Fibroblast of the conjunctiva (primary cell): ENCODE measurements at places on chromosomes 3 and 15.

GRCh38 chr3:197447057-197447456 lies 108.7 kb downstream of the BDH1 start:
- no peak for DNase-seq

- peak; percentile 80 for DNase-seq
Observed at GRCh38 chr3:105791131-105791530, 77.7 kb downstream of the CBLB start.

- DNase-seq, result no peak
Observed at GRCh38 chr3:194194757-194195085, 58.8 kb downstream of the HES1 start.

DNA sequence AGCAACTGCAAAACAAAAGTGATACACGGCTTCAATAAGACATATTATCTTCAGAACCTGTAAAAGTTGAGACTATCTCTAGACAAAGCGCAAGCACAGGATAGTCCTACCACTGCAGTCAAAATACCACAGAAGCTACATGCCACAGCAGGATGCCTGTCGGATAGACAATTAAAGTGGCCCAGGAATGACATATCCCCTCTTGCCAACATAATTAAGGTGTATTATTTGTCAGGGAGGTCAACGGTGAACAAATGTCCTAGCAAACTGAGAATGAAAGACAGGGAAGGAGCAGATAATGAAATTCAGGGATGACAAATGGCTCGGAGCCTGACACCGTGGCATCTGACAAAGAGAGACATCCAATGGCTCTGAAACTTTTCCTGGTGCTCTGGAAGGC lies 185.7 kb downstream of the MECOM start:
- no peak for DNase-seq

DNA sequence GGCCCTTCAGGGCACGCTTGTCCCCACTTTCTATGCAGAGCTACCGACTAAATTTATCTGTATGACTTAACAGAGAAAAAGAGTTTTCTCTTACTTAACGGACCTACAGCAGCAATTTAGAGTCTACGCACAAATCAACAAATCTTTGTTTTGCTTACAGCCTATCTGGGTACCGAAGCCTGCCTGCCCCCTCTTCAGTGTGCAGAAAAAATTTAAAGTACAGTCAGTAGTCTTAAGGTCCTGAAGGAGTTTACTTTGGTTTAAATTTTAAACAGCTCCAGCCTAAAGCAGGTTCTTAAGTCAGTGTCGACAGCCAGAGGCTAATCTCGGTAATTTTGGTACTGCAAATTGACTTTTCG lies 570 bp downstream of the SACM1L start:
- DNase-seq, result no peak

GRCh38 chr3:108239082-108239481 lies 16.9 kb upstream of the IFT57 start:
- DNase-seq, result no peak

- DNase-seq, result no peak
Observed at GRCh38 chr3:77513542-77513941, 473.6 kb downstream of the ROBO2 start.

DNA sequence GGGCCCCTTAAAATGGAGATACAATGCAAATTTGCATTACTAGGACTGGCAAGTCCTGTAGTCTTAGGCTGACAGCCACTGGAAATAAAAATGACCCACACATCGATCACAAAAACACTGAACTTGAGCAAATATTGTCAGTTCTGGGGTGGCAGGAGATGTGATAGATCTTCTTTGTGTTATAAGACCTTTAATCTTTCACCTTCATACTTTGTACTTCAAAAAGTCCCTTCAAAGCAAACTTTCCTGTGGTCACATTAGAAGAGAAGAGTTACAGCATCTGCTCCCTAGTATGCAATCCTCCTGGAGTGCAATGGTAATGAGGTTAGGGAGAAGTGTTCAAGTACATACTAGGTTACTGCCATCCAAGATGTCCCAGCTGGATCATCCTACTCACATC lies 149.4 kb upstream of the KCNMB2 start:
- DNase-seq, result no peak

DNA sequence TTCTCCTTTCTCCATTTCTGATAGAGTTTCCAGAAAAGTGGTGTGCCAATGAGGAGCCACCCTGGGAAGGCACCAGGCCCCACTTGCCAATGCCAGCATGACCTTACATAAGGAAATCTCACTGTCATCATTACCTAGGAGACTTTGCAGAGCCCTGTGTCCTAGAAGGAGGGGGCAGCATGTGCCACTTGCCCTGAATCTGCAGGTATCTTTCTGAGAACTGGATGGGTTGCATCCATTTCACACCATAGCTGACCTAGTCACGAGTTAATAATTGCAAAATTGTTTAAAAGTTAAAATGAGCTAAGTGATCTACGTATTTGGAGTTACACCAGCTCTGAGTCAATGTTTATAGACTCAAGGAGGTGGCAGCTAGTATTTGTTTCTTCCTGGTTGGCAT lies 14.3 kb downstream of the CA12 start:
- no peak for DNase-seq

GRCh38 chr15:41276831-41277230 lies 45.8 kb downstream of the CHP1 start:
- no peak for DNase-seq

DNA sequence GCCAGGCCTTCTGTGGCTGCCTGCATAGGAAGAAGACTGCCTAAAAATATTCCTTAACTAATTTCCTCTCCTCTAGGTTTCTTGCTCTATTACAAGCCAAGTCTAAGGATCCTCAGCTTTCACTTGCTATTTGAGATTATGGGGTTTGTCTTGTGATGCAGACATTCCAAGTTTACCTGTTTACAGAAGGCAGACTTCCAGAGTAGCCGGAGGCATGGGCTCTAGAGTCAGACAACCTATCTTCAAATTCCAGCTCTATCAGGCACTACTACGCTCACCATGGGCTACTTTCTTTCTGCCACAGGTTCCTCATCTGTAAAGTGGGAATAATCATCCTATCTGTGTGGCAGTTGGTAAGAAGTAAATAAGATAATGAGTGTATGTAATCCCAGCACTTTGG lies 95.6 kb upstream of the BCL6 start:
- DNase-seq, result no peak

DNA sequence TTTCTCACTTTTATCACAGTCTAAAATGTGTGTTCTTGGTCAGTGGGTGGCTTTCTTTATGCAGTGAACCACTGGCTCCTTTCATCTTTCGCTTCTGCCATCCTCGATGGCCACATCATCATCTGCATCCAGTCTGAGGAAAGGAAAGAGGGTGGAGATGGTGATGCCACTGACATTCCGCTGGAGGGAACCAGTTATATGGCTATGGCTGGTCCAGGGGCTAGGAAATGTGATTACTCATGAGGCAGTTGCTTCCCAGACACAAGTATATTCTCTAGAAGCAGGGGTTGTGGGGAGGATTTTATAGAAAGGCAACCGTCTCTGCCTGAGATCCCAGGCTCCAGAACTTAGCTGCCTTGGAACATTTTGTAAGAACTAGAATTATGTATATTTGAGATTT lies 246.7 kb upstream of the AZI2 start:
- no peak for DNase-seq

DNA sequence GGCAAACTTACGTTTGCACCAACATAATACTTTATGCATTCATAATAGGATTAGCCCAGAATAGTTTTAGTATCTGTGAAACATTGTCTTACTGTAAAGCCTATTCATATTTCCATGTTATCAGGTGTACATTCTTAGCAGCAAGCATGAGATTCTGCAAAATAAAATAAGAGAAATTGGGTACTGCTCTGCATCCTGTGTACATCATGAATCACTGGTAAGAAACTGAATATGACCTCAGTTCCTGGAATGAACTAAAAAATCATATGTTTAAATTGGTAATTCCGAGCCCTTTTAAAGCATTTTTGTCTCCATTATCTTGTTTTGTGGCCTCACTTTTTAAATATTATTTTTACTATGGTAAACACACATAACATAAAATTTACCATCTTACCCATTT lies 605.1 kb downstream of the ROBO1 start:
- no peak for DNase-seq

DNA sequence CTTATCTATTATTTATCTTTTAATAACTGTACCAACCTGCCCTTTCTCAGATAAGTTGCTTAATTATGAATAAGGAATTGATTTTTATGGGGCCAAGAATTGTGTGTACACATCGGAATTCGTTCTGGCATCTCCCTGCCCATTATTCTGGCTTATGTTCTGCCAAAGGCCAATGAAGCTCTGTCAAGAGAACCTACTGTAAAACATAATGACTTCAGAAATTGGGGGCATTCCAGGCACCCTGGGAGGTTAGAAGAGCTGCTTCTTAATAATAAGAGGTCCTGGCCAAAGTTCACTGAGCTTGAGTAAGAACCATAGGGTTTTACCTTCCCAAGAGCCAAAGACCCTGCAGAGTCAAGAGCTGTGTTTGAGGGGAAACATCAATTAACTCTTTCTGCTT lies 261.7 kb downstream of the SLC9A9 start:
- peak; percentile 44 for DNase-seq

DNA sequence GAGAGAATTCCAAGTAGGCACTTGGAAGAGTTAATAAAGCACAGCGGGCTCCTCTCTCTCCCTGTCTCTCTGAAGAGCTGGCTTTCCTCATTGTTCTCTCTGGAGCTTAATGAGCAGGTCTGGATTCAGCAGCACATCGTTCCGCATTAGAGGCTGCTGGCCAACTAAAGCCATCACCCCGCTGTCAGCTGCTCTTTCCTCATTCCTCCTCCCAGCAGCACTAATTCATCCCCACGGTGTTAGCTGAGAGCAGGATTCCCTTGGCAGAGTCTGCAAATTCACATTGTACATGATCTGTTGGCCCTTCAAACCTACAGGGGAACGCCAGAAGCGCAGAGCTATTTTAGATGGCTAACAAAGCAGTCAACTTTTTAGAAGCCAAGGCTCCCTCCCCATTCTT lies 44.2 kb downstream of the SGO1 start:
- peak; percentile 8 for DNase-seq

- no peak for DNase-seq
Observed at GRCh38 chr15:99443768-99444446, 121.9 kb upstream of the MEF2A start.

- no peak for DNase-seq
Observed at GRCh38 chr3:158912621-158913020, 110.8 kb downstream of the MFSD1 start.

DNA sequence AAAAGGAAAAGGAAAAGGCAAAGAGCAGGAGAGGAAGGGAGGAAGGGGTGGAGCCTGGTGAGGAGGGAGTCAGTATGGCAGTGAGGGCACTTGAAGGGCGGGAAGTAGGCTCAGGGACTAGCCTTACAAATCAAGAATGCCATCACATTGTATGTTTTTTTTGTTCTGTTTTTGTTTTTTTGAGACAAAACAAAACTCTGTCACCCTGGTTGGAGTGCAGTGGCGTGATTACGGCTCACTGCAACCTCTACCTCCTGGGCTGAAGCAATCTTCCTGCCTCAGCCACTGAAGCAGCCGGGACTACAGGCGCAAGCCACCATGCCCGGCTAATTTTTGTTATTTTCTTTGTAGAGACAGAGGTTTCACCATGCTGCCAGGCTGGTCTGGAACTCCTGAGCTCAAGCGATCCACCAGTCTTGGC lies 10.5 kb upstream of the PIK3CB start:
- no peak for DNase-seq

DNA sequence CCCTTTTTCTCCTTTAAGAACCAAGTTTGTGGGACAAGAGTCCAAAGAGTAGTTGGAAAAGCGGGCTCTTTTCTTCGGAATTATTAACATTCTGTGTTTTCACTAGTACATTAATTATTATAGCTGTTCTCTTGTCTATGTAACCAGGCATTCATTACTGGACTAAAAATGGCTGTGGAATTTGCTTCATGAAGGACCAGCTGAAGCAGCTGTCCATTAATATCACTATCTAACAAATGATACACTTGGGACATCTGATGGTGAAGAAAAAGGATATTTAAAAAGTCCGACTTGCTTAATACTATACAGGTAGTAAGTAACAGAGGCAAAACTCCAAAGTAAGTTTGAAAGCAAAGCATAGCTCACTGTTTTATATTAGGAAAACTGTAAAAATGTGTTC lies 728.9 kb upstream of the DPPA4 start:
- DNase-seq, result no peak

GRCh38 chr15:71810256-71811035 lies at the start of gene NR2E3:
Gene NR2E3 (plus strand): TSS chr15:71810554. CDS start chr15:71810744, 190 bp downstream.
- no peak for DNase-seq

DNA sequence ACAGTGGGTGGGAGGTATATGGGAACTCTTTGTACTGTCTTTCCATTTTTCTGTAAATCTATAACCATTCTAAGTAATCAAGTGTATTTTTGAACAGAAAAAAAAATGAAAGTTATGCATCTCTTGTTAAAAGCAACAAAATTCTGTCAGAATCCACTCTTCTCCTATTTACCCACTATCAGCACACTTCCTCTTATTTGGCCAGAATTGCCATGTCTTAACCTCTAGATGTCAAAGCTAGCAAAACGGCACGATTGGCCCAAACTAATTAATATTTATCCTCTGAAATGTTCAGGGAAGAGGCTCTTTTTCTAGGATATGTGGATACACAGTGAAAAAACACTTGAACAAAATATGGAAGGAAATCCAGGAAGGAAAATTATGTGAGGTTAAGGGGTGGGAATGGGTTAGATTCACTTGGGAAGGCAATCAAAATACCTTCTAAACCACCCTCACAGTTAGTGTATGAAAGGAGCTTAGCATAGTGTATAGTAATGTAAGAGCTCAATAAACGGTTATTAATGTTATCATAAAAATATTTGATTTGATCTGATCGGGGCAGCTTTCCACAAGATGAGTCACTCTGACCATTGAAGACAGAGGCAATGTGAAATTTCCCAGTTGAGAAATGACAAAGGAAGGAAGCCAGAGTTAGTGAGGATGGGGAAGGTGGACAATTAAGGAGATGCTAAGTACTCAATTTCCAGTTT lies 20.1 kb upstream of the TGFBR2 start:
- DNase-seq, result no peak

- DNase-seq, result no peak
Observed at GRCh38 chr15:73959012-73959581, 32.8 kb downstream of the LOXL1 start.

GRCh38 chr15:66655511-66655910 lies 46.5 kb upstream of the SMAD6 start:
- no peak for DNase-seq

DNA sequence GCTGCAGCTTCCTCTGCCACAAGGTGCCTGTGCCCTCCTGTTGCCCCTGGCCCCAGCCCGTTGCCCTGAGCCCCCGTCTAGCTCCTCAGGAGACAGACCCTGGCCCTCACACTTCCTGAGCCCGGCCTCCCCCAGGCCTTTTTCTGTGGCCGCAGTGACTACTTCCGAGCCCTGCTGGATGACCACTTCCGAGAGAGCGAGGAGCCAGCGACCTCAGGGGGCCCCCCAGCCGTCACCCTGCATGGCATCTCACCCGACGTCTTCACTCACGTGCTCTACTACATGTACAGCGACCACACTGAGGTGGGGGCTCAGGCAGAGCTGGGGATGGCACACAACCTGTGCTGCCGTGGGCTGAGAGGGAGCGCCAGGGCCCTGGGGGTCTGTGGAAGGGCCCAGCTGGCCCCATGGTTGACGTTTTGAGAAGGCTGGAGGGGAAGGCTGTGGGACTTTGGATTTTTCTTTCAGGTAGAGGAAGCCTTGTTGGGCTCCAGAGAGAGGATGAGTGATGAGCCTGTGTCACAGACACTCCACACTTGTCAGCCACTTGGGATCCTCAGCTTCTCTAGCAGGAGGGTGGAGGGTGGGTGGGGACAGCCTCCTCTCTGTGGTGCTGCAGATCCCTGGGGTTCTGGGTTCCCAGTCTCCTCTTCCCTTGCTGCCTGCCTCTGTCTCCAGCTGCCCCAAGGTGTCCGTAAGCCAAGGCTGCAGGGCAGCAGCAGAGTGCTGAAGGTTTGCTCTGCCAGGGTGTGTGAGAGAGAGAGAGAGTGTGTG lies 5.0 kb downstream of the ABTB1 start:
- no peak for DNase-seq

- DNase-seq, result no peak
Observed at GRCh38 chr3:140388202-140388922, 289.5 kb upstream of the TRIM42 start.
